ENCODE measurements at places on chromosomes 2 and 18.

GRCh38 chr2:171810422-171811244 is 83.4 kb downstream of the SLC25A12 start:
- DNase-seq, result no peak

GRCh38 chr2:233404222-233404621 is 49.9 kb downstream of the DGKD start:
- no peak for DNase-seq

- DNase-seq, result no peak
Observed at GRCh38 chr18:3400567-3401296, 49.2 kb upstream of the TGIF1 start.

DNA sequence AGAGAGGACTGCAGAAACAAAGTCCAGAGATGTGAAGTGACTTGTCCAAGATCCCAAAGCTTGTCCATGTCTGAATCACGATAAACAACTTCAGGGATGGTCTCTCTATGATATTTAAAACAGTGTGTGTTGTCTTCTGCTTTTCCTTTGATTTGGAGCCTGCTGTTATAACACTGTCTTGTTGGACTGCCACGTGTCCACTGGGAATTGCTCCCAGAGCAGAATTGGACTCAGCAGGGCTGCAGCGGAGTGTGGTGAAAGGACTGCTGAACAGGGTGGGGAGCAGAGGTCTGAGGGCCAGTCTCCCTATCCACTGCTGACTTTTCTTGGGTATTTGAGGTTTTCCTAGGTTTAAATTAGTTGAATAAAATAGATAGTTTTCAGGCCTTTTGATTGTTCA is 68.3 kb downstream of the IL1R2 start:
- no peak for DNase-seq

DNA sequence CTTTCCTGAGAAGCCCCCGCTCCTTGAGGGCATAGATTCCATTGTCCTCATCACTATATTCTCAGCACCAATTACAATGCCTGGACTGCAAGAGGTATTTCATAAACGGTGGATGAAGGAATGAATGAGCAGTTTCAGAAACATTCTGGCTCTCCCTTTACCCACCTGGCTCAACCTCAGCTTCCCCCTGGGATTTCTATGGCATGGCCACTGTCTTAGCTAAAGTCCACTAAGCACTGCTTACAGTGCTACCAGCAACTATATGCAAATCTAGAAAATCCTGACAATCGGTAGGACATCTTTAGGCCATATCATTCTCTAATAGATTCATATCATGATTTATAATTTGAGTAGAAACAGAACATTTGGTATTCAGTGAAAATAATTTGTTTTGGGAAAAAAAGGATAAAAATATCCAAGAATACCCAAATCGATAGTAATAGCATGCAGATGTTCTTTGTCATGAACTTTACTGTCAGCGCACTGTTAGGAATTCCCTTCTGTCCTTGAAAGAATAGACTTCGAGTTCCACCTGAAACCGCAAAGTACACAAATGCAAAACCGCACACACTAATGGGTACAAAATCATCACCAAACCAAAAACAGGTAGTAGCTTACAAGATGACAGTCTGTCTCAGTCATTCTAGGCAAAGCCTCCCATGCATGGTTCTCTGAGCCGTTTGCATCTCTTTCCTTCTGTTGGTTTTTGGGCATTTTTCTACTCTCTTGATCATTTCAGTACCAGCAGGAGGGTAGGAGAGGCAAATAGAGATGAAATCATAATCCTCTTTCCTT is 303.6 kb upstream of the ID2 start:
- DNase-seq, result no peak

GRCh38 chr2:182668671-182669070 is 47.4 kb upstream of the DNAJC10 start:
- no peak for DNase-seq

GRCh38 chr18:78586586-78586985 is 393.0 kb upstream of the SALL3 start:
- DNase-seq, result no peak

DNA sequence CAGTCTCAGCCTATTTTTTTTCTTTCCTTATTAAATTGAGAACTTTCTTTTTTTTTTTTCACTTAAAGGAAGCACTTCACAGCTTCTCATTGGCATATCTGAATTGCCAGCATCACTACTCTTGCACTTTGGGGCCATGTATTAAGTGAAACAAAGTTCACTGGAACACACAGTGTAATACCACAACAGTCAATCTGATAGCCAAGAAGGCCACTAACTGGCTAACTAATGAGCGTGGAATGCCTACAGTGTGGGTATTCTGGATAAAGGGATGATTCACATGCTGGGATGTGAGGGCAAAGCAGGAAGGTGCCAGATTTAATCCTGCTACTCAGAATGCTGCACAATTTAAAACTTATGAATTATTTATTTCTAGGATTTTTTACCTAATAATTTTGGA is 11.7 kb upstream of the C18orf63 start:
- no peak for DNase-seq

GRCh38 chr2:41116106-41116797 is 664.4 kb upstream of the SLC8A1 start:
- no peak for DNase-seq

DNA sequence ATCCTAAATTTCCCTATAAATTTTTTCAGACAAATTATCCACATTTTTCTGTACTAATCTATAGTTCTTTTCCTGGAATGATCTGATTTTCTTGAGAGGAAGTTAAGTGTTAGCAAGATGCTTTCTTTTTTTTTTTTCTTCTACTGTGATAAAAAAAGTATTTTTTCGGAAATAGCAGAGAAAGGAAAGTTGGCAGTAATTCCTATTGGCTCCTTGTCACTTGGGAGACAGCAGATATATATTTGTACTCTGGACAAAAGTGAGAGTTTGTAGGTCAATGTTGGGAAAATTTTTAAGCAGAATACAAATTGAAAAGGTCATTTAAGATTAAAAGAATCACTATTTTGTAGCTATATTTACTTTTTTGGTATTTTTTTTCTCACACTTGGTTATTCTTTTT is 635.7 kb upstream of the NRXN1 start:
- DNase-seq, result no peak

Measured in GM04504 (cell line).